Adipocyte (in vitro differentiated cells): ENCODE measurements at places on chromosomes 5 and 9.
A peak's percentile ranks its signal among the peaks of the same experiment; 100 is the strongest.

DNA sequence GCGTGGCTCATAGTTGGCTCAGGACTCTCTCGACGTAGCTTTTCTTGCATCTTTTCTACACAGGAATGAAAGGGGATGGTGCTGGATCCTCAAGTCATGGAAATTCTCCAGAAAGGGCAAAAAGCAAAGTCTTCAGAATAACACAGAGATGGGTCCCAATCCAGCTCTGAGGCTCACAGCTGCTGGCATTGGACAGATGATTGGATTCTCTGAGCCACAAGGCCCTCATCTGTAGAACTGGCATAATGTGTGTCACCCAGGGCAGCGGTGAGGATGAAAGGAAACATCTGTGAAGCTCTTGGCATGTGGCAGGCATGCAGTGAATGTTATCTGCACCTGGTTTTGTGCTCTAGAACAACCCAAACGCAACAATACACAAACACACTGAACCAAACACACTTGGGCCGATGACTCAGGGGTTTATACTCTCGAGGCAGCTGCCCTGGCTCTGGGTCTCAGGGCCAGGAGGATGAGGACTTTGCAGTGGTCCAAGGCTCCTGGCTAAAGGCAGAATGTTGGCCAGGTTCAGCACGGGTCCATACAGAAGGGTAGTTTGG, 64.0 kb upstream of the UBTD2 start:
- no peak for DNase-seq

DNA sequence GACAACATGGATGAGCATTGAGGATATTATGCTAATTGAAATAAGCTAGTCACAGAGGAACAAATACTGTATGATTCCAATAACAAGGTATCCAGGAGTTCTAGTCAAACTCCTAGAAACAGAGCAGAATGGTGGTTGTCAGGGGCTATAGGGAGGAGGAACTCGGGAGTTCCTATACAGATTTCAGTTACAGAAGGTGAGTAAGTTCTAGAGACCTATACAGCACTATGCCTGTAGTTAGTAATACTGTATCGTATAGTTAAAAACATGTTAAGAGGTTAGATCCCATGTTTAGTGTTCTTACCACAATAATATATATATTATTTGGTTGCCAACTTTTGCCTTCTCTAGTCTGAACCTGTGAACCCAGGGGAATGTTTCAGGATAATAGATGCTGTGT, 7.9 kb upstream of the OXCT1 start:
- DNase-seq, result no peak

DNA sequence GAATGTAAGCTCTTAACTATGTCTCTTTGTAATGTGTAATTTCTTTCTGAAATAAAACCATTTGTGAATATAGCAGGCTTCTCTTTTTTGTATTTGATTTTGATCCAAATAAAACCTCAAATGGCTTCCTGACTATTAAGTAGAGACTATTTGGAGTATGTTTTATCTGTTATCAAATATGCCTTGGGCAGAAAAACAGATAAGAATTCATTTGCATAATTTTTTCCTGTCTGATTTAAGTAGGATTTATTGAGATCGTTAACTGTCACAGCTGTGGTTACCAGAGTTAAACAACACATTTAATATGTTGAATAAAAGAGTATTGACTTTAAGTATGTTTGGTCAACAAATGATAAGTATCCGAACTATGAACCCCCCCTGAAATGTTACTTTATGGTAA, 104.9 kb downstream of the MELK start:
- no peak for DNase-seq

DNA sequence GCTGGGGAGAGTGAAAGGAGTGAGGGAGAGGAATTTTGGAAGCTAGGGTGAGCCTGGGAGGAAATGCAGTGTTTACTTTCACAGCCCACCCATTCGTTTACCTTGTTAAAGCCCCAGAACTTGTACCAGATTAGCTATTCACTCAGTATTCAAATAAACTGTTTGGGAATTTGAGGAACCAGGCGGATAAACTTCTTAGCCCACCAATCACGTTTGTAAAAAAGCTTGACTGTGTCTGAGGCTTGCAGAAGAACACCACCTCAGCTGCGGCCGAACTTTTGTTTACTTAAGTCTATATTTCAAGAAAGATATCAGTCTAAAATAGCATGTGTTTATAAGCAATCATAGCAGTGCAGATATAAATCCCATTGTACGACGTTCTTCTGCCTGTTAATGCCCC, 5.2 kb upstream of the TLE1 start:
- no peak for DNase-seq

DNA sequence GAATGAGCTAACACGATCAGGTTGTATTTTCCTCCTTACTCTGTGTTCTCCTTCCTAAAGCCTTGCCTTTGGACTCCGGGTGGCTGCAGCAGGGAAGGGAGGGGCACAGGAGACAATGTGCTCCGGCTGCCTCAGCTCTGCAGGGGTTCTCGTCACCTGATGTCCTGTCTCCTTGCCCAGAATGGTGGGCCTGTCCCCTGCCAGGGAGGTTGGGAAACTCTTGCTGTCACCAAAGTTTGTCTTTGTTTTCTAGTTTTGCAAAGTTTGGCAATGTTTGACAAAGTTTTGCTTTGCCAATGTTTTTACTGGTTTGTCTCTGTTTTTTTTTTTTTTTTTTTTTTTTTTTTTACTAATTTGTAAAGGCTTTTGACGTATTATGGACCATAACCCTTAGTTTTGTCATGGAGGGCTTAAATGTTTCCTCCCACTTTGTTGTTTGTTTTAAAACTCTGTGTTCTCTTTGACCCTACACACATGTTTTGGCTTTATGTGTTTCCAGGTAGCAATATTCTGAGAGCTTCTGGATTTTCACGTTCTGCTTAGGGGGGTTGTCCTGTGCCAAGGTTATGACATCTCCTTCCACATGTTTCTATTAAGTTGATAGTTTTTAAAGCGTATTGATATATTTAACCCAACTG, 49.3 kb downstream of the GADD45G start:
- no peak for DNase-seq

- DNase-seq, result peak; percentile 63
These were observed 109.9 kb downstream of the NUDT12 start for GRCh38 chr5:103452666-103453065.

DNA sequence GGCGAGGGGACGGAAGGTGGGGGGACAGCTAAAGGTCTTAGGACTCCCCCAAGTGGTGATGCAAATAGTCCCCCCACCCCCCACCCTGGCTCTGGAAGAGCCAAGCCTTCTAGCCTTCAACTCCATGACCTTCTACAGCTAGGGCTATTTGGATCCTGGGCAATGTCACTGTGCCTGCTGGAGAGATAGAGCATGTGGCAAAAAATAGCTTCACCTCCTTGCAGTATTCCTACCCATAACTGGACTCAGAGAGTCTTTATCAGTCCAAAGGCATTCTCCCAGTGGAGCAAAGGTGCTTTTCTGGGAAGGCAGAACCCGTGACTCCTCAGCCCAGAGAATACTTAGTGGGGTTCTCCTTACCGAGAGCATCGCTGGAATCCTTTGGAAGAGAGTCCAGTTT, 48.9 kb upstream of the PPARGC1B start:
- DNase-seq, result no peak

DNA sequence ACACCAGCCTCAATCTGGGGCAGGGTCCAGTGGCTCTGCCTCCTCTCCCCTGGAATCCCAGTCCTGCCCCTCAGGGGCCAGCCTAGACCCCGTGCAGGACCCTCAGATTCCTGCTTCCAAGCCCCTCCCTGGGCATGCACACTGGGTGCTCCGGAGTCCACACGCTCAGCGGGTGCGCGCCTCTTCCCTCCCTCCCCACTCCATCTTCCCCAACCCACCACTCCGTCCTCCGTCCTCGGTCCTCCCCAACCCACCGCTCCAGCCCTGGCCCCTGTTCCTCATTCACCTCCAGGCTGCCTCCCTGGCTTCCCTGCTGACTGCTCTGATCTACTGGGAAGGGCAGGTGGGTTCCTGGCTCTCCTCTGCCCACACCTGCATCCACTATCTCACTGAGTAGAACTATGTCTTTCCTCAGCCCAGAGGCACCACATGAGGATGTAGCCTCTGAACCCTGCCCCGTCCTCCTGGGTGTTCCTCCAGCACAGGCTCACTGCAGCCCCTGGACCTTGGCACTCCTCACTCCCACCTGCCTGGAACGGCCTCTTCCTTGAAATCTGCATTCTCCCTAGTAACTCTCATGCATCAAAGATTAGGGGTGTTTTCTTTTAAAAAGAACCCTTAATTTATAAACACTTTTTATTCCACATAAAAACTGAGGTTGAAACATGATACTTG, 92.8 kb downstream of the CAMSAP1 start:
- DNase-seq, result no peak

GRCh38 chr9:95634536-95634935, 117.8 kb upstream of the PTCH1 start:
- peak; percentile 4 for DNase-seq

GRCh38 chr9:133852431-133852830, 114.3 kb upstream of the SARDH start:
- DNase-seq, result no peak

DNA sequence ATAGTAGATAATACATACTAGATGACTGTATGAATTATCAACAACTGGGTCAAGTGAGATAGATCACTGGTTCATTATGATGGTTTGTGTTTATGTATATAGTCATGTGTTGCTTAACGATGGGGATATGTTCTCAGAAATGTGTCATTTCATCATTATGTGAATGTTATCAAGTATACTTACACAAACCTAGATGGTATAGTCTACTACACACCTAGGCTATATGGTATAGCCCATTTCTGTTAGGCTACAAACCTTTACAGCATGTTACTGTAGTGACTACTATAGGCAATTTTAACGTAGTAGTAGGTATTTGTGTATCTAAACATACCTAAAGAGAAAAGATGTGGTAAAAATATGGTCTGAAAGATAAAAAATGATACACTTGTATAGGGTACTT, 31.0 kb downstream of the TMEM38B start:
- no peak for DNase-seq

GRCh38 chr5:31385774-31386537, 145.9 kb downstream of the DROSHA start:
- no peak for DNase-seq

DNA sequence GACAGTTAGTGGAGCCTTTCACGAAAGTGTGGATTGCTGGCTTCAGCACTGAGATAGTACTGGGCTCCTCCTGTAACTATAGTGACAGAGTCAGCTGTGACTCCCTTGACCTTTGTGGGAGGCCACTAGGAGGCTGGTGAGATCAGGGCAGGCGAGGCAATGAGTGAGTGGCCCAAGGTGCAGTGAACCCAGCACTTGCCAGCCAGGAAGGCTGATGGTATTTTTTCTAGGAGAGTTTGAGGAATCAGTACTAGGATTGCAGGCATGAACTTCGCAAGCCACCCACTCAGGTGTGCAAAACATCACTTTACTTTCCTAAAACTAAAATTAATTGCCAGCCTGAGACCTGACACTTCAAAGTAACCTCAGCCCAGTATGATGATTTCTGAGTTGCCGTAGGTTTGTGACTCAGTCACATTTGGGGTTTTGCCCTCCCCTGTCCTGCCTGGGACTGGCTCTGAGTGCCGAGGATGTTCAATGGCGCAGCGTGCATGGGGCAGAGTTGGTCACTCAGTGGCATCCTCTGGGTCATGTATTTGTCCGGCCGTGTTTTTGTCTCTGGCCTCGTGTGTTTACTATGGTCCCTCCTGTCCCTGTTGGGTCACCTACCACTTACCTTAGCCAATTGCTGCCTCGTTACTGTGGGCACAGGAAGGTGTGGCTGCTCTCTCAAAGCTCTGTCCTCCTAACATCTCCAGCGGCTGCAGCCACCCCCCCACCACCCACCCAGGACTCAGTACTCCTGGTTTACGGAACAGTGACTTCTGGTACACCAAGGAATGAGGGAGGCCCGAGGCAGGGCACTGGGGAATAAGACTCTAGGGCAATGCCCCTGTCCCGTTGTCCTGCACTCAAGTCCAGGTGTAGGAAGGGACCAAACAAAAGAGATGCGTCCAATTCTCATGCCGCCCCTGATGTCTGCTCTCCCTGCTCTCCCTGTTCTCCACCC, 67.2 kb downstream of the IL31RA start:
- DNase-seq, result no peak

DNA sequence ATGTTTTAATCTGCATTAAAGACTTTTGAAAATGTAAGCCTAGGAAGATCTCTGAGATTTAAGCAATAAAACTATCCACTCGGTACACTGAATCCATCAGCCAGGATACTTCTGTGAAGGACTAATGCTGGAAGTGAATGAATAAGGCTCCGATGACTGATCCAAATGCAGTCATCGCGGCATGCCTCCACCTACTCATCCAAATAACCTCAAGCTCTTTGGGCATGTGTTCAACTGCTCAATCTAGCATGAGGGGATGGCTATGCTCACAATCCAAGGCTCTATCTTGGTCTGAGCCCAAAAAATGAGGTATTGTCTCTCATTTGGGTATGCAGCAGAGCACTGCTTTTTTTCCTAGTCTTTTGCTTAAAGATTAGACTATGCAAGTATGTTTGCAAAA, 19.2 kb downstream of the MARCHF3 start:
- peak; percentile 61 for DNase-seq

GRCh38 chr5:170268884-170269283, 28.7 kb downstream of the LCP2 start:
- DNase-seq, result no peak

GRCh38 chr9:100108559-100108958, 9.5 kb downstream of the INVS start:
- no peak for DNase-seq

GRCh38 chr5:128637031-128637430, 99.0 kb upstream of the FBN2 start:
- peak; percentile 73 for DNase-seq

DNA sequence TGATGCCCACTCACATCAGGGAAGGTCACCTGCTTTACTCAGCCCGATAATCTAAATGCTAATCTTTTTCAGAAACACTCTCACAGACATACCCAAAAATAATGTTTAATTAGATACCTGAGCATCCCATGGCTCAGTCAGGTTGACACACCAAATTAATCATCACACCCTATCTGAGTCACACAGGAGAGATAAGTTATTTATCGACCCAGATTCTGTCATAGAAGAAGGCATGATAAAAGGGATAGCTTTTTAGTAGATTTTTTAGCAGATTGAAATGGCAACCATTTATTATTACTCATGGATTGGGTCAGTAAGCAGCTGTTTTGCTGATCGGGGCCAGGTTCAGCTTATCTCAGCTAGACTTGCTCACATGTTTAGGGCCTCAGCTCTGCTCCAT, 97.8 kb upstream of the TYRP1 start:
- DNase-seq, result no peak

DNA sequence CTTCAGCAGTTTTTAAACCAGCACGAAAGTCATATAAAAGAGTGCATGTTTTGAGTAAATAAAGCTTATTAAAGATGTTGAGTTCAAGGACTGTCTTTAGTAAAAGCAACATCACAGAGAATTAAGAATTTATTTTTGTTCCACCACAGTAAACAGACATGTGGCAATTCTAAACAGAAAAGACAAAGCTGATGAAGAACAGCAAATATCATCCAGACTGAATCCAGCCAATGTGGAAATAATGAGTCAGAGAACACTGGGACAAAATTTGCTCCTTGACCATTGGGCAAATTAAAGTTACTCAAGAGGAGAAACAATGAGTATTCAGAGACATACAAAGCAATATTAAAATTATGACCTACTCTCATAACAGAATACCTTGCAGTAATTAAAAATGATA, 28.8 kb downstream of the OR2K2 start:
- peak; percentile 93 for DNase-seq

GRCh38 chr9:121638399-121638798, 13.0 kb upstream of the DAB2IP start:
- no peak for DNase-seq
